ENCODE measurements at places on chromosomes 2 and 18. TPM values are rescaled to one million over a fixed set of nuclear protein-coding genes. Genes with fewer than 3 reads are reported as not detected.

Gene GAL3ST2
- total RNA-seq: 1.1 TPM

Gene FASTKD1
- 26.7 TPM for total RNA-seq

Gene LTBP1
- 168 TPM for total RNA-seq

Gene ELOA2
- not detected for total RNA-seq

Gene GALNT3
- total RNA-seq: 0.11 TPM

Gene ASB18
- 7.6 TPM for total RNA-seq

Gene VWC2L
- total RNA-seq: not detected

Gene PER2
- total RNA-seq: 5.2 TPM

Gene DCDC2C
- total RNA-seq: not detected

Gene RUFY4
- 0.12 TPM for total RNA-seq

Gene ST8SIA5
- 6.7 TPM for total RNA-seq

Gene SERPINB10
- total RNA-seq: not detected

Gene SCN7A
- 30.6 TPM for total RNA-seq

Gene MFSD2B
- total RNA-seq: 0.30 TPM

Gene CELF4
- 0.22 TPM for total RNA-seq

Gene MGAT5
- total RNA-seq: 91.0 TPM

Gene ANKRD30BL
- total RNA-seq: not detected

Gene CHN1
- total RNA-seq: 4.1 TPM

Gene KCNIP3
- total RNA-seq: 4.0 TPM

Gene LRRC30
- not detected for total RNA-seq

Gene HIBCH
- 17.6 TPM for total RNA-seq

Gene LRP1B
- total RNA-seq: 0.47 TPM

Gene CHRNA1
- not detected for total RNA-seq

Gene MROH2A
- total RNA-seq: not detected

Gene PLCL1
- 26.8 TPM for total RNA-seq

Gene ITGB6
- 0.20 TPM for total RNA-seq

Gene NFU1
- total RNA-seq: 43.0 TPM

Gene HNMT
- 8.0 TPM for total RNA-seq

Gene NIF3L1
- 16.6 TPM for total RNA-seq

Gene UGT1A8
- not detected for total RNA-seq

Gene LGALSL
- 19.1 TPM for total RNA-seq

Gene LMAN1
- total RNA-seq: 107 TPM

Gene CARF
- 11.2 TPM for total RNA-seq

Gene SLC4A3
- total RNA-seq: 270 TPM

Gene C18orf54
- total RNA-seq: 0.86 TPM

Gene REG3A
- not detected for total RNA-seq

Gene LPIN1
- 27.4 TPM for total RNA-seq

Gene C2orf15
- total RNA-seq: not detected

Gene CPLX4
- not detected for total RNA-seq

Gene DOK6
- 2.0 TPM for total RNA-seq

Gene FLACC1
- total RNA-seq: 7.5 TPM

Gene PSMA8
- not detected for total RNA-seq

Gene INO80B
- 10.4 TPM for total RNA-seq

Gene PLGLB1
- 0.85 TPM for total RNA-seq

Gene CD302
- 27.3 TPM for total RNA-seq

Gene ERICH2
- total RNA-seq: not detected

Gene CDH19
- total RNA-seq: 72.3 TPM

Gene HOXD9
- total RNA-seq: not detected

Gene B4GALT6
- 3.4 TPM for total RNA-seq

Gene BCL11A
- 3.3 TPM for total RNA-seq

Gene LYG1
- total RNA-seq: 0.75 TPM

Gene PRSS56
- 0.20 TPM for total RNA-seq

Gene KCNG2
- total RNA-seq: not detected

Gene ARHGAP28
- total RNA-seq: 3.0 TPM

Gene NAT8
- not detected for total RNA-seq

Gene DES
- total RNA-seq: 12,280 TPM

Gene HOXD10
- total RNA-seq: not detected

Gene CIB4
- total RNA-seq: not detected

Gene TFCP2L1
- 0.44 TPM for total RNA-seq

Gene PLA2R1
- 3.3 TPM for total RNA-seq
